ENCODE measurements at places on chromosomes 16 and 17.

DNA sequence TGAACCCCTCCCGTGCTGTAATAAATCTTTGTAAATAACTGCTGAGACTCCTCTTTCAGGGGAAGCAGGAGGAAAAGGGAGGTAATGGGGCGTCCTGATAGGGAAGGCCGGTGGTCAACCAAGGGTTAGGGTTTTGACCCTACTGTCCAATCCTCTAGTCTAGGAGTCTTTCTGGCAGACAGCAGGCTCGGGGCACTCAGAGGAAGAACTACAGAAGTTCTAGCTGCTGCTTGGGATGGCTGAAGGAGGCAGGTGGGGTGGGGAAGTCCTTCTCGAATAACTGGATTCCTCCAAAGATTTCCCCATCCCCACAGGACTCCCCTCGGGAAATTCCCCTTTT is 387 bp upstream of the STARD3 start:
- DNase-seq: no peak

- no peak for DNase-seq
Observed at GRCh38 chr16:89443727-89444084, 46.7 kb downstream of the ANKRD11 start.

GRCh38 chr17:40726919-40727318 is 23.4 kb upstream of the KRT24 start:
- no peak for DNase-seq

DNA sequence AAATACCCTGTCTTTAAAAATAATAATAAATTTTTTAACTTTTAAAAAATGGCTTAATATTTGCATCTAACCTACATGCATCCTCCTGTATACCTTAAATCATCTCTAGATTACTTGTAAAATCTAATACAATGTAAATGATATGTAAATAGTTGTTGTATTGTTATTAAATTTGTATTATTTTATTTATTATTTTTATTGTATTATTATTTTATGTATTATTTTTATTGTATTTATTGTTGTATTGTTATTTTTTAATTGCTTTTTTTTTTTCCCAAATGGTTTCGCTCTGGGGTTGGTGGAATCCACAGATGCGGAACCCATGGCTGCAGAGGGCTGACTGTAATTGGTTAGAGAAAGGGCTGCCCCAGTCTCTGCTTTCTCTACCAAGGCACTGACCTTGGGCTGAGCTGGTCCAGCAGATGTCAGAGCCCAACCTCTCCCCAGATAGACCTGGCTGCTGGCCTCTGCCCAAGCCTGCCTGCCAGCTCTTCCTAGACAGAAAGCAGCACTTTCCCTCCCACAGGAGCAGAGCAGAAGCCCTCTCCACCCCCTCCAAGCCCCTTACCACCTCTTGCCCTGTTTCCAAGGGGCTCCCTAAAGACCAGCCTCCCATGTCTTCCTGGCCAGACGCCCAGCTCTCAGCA is 183.8 kb downstream of the GSG1L start:
- no peak for DNase-seq

DNA sequence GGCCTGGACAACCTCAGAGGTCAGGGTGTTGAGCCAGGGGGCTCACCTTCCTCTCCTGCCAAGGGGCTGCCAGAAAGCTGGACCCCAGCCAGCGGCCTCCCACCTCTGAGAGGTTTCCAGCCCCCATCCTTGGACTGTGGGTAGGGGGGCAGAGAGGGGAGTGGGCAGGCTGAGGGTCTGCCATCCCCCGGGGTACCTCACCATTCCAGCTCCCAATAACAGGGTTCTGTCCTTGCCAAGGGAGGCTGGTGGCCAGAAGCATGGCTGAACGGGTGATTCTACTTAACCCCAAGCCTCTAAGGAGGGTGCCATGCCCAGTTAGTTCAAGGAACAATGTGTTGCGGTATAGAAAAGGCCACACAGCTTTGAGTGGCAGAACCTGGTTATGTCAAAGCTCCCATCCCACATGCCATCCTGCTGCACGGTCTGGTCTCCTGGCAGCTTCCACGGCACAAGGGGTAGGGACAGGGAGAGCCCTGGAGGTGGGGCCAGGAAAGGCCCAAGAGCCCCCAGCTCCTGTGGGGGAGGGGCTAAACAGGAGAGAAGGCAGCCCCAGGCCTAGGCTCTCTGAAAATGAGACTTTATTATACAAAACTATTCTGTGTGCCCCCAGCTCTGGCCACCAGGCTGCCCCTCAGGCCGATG is 19.8 kb downstream of the B9D1 start:
- no peak for DNase-seq

DNA sequence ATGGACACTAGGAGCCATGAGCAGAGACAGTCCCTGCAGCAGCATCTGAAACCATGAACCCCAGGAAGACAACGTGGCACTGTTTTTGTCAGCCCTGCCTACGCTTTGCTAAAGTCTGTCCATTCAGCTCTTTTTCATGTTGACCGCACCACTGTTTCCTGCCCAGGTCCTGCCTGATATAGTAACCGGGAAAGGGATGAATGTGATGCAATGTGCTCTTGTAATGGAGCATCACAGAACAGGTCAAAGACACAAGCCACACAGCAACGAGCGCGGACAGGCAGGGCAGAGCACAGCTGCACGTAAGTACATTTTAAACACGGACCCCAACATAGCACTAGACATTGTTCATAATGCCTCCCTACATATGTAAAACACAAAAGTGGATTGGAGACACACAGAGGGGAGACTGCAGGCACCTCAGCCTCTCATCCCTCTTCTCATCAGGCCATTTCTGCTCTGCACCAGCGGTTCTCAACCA is 16.9 kb upstream of the TNFRSF13B start:
- DNase-seq: no peak

- DNase-seq: no peak
Observed at GRCh38 chr17:74437702-74438101, 5.8 kb downstream of the GPRC5C start.

DNA sequence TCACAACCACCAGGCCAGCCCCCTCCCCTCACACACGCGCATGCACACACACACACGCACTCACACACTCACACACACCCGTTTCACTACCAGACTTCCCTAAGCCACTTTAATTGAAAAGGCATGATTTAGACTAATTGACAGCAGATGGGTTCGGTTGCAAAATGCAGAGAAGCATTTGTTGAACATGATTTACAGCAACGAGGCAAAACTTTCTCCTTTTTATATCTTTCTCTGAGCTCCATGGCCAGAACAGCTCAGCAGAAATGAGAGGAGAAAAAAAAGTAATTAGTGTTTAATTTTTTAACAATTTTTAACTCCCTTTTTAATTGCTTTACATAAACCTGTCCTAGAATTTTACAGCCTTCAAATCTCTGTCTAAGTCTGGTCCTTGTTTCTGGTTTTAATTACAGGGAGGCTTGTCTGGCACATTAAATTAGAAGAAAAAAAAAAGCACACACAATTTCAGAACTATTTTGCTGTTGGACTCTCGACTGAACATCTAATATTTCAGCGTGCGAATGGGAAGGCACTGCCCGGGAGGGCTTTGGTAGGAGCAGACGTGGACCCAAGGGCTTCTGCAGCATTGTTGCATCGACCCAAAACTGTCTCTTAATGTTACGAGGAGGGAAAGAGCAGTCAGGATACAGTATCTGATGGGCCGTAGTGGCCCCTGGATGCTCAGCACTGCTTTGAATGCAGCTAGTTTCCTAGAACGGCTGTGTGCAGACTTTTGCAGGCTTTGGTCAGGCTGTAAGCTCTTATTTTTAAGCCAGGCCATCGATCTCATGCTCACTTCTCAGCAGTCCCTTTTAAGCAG is 255.9 kb downstream of the SOX9 start:
- peak; percentile 85 for DNase-seq

DNA sequence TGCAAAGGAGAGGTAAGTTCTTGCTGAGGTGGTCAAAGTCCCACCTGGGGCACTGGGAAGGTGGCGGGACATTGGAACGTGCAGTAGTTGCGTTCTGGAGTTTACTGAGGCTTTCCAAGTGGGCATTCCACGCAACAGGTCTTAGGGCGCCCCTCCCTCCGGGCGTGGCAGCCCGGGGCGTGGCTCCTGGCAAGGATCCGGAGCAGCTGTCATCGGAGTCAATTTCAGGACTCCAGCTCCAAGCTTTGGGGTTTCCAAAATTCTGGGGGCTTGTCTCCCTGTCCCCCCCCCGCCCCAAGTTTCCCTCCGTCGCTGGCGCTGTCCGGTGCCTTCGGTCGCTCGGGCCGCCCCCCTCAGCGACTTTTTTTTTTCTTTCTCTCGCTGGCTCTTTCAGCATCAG is 43.1 kb upstream of the AMZ2 start:
- DNase-seq: no peak

- DNase-seq: no peak
Observed at GRCh38 chr17:28330671-28331070, 4.6 kb downstream of the IFT20 start.

- peak; percentile 37 for DNase-seq
Observed at GRCh38 chr16:71807905-71808592, 585 bp downstream of the AP1G1 start.

GRCh38 chr16:70160388-70160787 is 13.2 kb upstream of the CLEC18C start:
- no peak for DNase-seq

GRCh38 chr17:4003131-4003500 is 38.9 kb upstream of the ATP2A3 start:
- no peak for DNase-seq

DNA sequence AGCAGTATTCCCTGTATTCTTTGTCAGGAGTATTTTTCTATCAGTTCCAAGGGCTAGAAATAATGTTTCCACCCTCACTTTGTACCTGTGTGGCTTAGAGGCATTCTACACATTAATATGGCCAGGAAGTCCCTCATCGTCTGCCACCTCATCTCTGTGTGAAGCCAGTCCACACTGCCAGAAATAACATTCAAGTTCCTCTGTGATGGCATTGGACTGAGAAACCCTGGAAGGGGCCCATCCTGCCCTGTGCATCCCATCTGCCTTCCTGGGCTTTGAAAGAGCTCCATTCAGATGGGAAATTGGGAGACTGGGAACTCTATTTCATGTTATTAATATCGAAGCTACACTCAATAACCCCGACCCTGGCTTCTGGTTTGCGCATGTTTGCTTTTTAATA is 497.2 kb upstream of the CDH5 start:
- no peak for DNase-seq

GRCh38 chr16:60485872-60486489 is 1550.3 kb downstream of the CDH8 start:
- DNase-seq: no peak

DNA sequence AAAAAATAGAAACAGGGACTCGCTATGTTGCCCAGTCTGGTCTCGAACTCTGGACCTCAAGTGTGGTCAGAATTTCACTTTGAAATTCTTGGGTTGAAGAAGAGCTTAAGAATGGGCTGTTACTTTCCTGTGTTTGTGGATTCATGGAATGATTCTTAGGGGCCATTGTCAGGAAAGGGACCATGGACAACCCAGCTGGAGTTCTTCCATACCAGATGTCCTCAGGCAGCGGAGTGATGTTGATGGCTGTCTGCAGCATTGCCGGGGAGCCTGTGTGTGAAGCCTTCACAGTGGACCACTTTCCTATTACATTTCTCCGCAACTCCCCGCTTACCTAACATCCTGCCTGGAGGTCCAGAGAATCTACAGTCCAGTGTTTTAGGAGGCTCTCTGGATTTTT is 145.9 kb downstream of the CLEC16A start:
- no peak for DNase-seq

GRCh38 chr17:61926826-61927207 is 965 bp downstream of the INTS2 start:
- DNase-seq: peak; percentile 19

DNA sequence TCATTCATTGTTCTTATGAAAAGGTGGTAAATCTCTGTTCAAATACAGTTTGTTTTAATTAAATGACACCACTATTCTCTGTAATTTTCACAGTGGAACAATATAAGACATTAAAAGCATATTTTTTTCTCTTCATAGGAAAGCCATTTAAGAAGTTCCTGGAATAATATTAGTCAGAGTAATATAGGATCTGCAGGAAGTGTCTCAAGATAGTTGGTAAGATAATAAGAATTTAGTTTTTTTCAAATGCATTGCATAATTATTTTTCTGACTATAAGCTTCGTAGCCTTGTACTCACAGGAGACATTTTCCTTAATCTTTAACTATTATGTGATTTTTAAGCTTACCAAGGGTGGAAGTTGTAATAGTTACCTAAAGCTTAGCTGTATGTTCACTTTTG is 16.9 kb downstream of the STXBP4 start:
- peak; percentile 17 for DNase-seq

DNA sequence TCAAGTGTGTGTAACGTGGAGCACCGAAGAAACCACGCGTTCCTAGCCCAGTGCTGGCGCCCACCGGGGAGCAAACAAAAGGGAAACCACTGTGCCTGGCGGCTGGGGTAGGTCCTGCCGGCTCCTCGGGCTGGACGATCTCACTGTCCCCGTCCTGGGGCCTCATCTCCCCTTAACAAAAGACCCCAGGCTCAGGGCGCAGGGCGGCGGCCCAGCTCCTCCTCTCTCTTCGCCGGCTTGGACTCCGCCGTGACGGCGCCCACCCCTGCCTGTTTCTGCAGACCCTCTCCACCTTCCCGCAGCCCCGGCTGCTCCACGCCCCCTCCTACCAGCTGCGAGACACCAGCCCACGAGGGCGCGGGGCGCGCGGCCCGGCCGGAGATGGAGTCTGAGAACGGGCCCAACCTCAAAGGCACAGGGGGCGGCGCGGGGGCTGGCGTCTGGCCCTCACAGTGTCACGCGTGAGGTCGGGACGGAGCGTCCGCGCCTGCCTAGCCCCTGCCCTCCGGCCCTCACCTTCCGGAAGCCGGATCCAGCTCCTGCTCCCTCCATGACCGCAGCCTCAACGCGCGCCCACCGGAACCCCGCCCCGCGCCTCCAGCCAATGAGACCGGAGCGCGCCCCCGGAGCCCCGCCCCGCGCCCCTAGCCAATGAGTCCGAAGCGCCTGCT is at the start of gene CENPX:
CENPX (minus strand) TSS at position 569 of the 671 bp plus-strand sequence; CDS start at position 552, 17 bp downstream.
- no peak for DNase-seq

- no peak for DNase-seq
Observed at GRCh38 chr17:77959926-77960521, 1.5 kb downstream of the TNRC6C start.

DNA sequence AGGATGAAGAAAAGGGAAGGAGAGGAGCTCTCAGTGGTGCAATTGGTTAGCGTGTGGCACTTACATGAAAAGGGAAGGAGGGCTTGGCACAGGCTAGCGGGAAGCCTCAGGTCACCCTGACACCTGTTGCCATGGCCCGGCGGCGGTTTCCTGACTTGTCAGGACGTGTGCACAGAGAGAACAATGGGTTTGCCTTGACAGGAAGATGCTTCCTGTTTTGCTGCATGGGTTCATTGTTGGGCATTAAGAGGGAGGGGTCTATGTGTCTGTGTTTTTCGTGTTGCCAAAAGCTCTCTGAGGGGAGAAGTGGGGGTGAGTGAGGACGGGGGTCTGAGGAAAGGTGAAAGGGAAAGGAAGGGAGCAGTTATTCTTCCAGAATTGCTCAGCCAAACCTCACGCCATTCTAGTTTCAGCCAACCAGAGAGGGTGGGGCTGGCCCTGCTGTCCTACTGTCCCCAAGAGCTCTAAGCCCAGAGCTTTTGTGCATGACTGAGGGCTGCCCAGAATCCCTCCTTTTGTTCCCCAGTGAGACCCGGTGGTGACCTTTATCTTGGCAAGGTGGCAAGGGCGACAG is 17.1 kb upstream of the CCR7 start:
- DNase-seq: no peak

All from fibroblast of skin of right biceps (primary cell).